ENCODE measurements at places on chromosomes 16 and 17.
A peak's percentile ranks its signal among the peaks of the same experiment; 100 is the strongest.

DNA sequence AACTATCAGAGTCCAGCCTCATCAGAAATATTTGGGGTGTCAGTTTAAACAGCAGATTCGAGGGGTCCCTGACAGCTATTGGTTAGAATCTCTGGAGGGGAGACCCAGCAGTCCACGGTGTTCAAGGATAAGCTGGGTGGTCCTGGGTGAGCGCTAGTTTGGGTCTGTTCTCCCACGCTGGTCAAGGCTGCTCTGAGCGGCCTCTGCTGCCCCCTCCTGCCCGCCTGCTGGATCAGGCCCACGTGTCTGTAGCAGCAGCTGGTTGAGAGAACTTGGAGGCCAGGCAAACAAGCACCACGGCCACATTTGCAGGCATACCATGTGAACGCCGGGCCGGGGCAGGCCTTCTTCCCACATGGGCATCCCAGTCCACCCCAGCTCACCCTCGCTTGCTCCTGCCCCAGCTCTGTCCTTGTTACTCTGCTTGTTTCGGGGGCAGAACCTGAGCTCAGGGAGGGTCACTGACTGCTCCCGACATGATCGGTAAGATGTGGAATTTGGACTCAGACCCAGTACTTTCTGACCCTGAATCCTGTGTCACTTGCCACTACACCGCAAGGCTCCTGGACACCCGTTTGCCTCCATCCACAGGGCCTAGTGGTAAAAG, 7.4 kb downstream of the FOXF1 start:
- DNase-seq: no peak

- DNase-seq: no peak
Observed at GRCh38 chr17:57880086-57880456, 30.2 kb upstream of the MRPS23 start.

GRCh38 chr17:28384281-28385036, 13.0 kb downstream of the SARM1 start:
- DNase-seq: no peak

- DNase-seq: no peak
Observed at GRCh38 chr16:56466344-56466743, 15.0 kb downstream of the OGFOD1 start.

- no peak for DNase-seq
Observed at GRCh38 chr17:28120766-28121165, 78.3 kb downstream of the NLK start.

GRCh38 chr17:17201907-17202306, 4.2 kb downstream of the PLD6 start:
- DNase-seq: no peak

- no peak for DNase-seq
Observed at GRCh38 chr16:86354641-86355513, 155.4 kb upstream of the FOXF1 start.

- DNase-seq: no peak
Observed at GRCh38 chr17:29163563-29163962, 16.6 kb downstream of the MYO18A start.

DNA sequence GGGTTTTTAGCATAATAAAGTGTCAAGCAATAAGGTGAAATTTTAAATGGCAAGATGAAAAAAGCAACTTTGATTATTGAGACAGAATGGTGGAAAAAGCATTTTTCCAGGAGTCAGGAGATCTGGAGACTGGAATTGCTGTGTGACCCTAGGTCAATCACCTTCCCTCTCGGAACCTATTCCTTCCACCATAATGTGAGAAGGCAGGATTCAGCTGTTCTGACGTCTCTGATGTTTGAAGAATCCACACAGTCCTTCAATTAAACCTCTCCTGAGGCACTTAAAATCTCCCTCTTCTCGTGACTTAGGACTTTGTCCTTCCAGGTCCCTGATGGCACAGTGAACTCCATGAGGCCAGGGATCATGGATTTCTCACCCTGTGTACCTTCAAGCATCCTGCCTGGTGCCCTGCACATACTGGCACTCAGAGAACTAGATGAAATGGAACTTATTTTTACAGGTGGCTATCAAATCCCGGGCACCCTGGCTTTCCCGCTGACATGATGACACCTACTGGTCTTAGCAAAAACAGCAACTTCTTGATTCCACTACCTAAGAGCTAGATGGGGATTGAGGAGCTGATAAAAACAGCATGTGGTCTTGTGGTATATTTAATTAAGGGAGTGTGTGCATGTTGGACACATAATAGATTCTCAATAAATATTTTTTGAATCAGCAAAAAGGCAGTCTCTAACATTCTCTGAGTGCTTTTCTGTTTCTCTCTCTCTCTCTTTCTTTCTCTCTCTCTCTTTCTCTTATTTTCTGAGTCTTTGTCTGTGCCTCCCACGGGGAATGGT, 2.3 kb upstream of the CCDC182 start:
- DNase-seq: peak; percentile 60

DNA sequence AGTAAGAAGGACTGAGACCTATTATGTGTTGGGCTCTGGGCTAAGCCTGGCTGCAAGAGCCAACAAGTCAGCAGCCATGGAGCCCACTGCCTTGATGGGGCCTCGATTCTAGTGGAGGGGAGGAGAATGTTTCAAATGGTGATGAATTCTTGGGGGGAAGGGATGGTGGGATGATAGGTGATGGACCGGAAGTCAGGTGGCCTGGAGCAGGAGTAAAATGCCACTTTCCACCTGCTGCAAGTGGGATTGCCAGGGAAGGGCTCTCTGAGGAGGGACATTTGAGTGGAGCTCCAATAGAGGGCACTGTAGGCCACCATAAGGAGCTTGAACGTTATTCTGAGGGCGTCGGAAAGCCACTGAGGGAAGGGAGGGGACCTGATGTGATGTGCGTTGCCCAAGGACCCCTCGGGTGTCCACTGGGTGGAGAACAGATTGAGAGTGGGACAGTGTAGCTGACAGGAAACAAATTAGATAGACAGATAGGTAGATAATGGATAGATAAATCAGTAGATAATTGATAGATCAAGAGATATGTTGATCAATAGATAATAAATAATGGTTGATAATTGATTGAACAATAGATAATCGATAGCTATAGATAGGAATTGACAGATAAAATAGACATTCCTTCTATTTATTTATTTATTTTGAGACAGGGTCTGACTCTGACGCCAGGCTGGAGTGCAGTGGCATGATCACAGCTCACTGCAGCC, 18.2 kb upstream of the NXPH3 start:
- DNase-seq: peak; percentile 60

GRCh38 chr17:6323626-6324356, 111.1 kb downstream of the AIPL1 start:
- no peak for DNase-seq

DNA sequence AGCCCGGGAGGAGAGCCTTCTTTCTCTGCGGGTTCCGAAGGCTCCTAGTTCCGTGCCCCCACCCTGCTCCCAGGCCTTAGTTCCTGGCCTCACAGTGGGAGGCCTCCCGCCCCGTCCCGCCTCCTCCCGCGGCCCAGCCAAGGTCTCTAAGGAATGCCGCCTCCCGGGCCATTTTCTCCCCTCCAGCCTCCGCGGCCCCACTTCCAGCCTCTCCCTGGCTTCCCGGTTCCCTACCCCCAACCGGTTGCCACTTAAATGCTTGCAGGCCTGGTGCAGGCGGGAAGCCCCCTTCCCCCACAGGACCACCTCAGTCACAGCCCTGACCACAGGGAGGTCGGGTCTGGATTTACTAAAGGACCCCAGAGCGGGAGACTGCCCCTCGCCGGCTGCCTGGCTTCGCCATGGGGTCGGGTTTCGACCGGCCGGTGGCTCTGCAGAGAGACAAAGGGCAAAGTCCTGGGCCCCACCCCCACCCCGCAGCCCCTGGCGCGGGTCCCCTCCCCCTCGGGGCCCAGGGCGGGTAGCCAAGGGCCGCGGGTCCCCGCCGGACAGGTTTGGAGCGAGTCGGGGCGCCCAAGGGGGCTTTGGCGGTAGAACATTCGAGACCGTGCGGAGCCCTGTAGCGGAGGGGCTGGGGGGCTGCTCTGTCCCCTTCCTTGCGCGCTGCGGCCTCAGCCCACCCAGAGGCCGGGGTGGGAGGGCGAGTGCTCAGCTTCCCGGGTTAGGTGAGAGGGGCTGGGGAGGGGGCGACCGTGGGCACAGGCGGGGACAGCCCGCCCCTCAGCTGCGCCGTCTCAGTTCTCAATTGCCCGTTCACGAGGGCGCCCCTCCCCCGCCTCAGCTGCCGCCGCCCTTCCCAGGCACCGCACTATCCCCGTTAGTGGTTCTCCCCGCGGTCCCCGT, 16.4 kb downstream of the IGF2BP1 start:
- DNase-seq: no peak

DNA sequence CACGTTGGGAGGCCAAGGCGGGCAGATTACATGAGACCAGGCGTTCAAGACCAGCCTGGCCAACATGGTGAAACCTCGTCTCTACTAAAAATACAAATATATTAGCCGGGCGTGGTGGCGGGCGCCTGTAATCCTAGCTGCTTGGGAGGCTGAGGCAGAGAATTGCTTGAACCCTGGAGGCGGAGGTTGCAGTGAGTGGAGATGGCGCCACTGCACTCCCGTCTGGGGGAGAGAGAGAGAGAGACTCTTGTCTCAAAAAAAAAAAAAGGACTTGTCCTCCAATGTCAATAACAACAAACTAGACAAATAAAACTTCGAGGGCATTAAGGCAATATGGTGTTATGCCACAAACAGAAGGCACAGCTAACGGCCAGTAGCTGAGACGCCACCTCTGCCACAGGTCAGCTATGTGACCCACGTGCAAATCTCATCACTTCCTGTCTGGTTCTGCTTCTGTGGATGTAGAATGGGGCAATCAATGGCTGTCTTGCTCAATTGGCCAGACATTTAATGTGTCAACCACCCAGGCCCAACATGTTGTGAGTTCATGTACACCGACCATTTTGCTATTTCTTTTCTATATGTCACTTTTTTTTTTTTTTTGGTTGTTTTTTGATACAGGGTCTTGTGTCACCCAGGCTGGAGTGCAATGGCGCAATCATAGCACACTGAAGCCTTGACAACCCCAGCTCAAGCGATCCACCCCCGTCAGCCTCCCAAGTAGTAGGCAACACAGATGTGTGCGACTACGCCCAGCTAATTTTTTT, 834 bp upstream of the TXNDC11 start:
- no peak for DNase-seq

DNA sequence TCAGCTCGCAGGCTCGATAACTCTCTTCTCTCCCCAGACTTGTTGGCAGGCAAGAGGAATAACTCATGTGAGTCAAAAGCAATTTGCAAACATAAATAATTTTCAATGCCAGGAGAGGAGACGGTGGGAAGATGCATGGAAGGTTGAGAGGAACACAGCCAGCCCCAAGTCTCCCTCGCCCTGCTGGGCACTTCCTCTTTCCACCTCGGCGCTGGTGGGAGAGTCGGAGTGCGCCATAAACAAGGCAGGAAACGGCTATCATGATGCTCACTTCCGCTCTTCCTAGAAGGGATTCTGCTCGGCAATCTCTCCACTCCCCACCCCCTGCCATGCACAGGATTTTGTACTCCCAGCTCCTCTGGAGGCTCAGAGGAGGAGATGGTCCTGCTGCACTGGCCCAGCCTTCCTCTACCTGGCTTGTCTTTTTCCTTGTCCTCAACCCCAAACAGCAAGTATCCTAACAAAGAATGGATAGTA, 13.0 kb downstream of the CBX4 start:
- DNase-seq: no peak

DNA sequence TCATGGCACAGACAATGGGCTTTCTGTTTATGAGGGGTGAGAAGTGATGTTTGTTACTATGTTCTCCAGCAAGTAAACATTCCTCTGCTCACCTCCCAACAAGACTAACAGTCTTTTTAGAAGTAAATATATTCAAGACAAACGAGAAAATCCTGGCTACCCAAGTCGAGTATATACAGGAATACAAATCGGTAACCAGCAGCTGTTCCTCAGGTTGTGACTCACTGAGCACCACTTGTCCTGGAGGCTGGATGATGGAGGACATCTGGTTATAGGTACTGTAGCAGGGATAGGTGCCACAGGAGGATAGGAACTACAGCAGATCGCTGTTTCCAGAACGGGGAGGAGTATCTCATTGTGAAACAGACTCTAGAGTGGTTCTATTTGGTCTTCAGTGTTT, 5.3 kb upstream of the RPL27 start:
- no peak for DNase-seq

GRCh38 chr16:83888672-83889044, 10.3 kb upstream of the MLYCD start:
- DNase-seq: no peak

- no peak for DNase-seq
Observed at GRCh38 chr17:82089723-82090548, 8.1 kb downstream of the FASN start.

GRCh38 chr16:73916829-73917594, 379.6 kb upstream of the PSMD7 start:
- DNase-seq: no peak

GRCh38 chr17:60095830-60096229, 17.1 kb upstream of the HEATR6 start:
- no peak for DNase-seq

DNA sequence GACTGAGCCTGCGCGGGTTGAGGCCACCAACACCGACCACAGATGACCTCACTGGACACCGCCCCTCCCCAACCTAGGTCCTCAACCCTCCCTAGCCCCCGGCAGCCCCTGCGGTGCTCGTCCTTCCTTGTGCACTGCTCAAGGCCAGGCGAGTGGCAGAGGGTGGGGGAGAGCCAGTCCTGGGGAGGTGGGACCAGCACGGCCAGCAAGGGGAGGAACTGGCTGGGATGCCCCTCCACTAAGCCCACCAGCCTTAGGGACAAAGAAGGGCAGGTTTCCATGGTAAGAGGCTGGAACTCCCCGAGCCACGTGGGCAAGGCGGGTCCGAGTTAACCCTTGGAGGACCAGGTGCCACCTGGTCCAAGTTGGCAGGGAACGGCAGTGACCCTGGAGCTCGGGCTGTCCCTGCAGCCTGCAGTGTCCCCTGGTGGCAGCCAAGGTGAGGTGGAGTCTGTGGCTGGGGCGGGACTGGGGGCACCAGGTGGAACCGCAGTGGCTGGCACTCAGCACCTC, 9.2 kb downstream of the FSCN2 start:
- no peak for DNase-seq

DNA sequence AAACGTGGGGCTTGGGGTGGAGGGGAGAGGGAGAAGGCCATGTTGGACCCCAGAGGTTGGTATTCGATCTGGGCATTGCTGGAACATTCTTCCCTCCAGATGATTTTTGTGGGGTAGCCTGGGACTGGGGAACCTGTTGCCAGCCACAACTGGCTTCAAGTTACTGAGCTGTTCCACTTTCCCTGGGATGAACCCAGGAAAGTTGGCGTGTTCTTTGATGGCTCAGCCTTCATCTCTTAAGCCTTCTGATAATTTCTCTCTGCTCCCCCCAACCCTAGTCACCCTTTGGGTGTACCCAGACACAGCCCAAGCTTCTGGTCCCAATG, 2.1 kb downstream of the TBX21 start:
- no peak for DNase-seq

- DNase-seq: no peak
Observed at GRCh38 chr16:56120447-56121155, 70.7 kb upstream of the GNAO1 start.

GRCh38 chr17:31534223-31534888, 142.9 kb downstream of the RAB11FIP4 start:
- no peak for DNase-seq
